ENCODE measurements at places on chromosomes 4 and X.
A peak's percentile ranks its signal among the peaks of the same experiment; 100 is the strongest.

GRCh38 chr4:152021788-152022438 lies 261.1 kb upstream of the GATB start:
- DNase-seq: no peak

GRCh38 chr4:187166886-187167512 lies 443.3 kb upstream of the FAT1 start:
- no peak for DNase-seq

DNA sequence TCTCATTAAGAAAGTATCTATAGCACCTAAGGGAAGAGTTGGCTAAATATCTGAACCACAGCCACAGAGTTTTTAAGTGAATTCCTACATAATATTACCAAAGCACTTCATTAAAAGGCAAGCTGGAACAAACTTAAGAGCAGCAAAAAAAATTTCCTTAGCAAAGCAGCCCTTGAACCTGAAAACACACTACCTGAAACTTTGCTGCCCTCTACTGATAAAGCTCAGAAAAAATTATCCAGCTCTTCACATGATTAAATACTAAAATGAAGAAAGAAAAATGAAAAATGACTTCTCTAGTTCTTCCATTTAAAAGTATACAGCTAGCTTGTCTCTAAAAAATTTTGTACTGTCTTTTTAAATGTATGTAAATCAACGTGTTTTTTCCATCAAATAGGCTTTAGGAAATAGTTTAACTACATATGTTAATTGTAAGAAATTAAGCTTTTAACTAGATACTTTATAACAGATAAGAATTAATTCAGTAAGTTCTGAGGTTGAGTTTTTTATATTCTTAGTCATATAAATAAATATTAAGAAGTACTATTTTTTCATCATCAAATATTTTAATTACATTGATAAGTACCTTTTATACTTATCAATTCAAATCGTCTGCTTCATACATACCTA lies 156.1 kb downstream of the STPG2 start:
- DNase-seq: peak; percentile 28

DNA sequence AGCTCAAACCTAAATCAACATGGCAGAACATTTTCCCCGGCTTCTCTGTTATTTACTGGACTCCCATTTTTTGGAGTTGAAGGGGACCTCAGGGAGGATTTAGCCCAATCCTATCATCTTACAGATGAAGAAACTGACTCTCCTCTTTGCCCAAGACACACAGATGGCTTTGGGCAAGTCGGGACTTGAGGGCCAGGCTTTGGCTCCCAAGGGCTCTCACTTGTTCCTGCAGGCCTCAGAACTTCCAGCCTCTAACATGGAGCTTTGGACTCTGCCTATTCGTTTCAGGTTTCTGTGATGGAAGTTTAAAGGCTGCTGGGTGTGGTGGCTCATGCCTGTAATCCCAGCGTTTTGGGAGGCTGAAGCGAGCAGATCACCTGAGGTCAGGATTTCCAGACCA lies 59.5 kb downstream of the RHOH start:
- no peak for DNase-seq

- no peak for DNase-seq
These were observed 30.3 kb upstream of the TMSB15B start for GRCh38 chrX:103932133-103932532.

Data from astrocyte of the cerebellum (primary cell).